Fibroblast of the conjunctiva (primary cell): ENCODE measurements at places on chromosomes 16 and 17.

DNA sequence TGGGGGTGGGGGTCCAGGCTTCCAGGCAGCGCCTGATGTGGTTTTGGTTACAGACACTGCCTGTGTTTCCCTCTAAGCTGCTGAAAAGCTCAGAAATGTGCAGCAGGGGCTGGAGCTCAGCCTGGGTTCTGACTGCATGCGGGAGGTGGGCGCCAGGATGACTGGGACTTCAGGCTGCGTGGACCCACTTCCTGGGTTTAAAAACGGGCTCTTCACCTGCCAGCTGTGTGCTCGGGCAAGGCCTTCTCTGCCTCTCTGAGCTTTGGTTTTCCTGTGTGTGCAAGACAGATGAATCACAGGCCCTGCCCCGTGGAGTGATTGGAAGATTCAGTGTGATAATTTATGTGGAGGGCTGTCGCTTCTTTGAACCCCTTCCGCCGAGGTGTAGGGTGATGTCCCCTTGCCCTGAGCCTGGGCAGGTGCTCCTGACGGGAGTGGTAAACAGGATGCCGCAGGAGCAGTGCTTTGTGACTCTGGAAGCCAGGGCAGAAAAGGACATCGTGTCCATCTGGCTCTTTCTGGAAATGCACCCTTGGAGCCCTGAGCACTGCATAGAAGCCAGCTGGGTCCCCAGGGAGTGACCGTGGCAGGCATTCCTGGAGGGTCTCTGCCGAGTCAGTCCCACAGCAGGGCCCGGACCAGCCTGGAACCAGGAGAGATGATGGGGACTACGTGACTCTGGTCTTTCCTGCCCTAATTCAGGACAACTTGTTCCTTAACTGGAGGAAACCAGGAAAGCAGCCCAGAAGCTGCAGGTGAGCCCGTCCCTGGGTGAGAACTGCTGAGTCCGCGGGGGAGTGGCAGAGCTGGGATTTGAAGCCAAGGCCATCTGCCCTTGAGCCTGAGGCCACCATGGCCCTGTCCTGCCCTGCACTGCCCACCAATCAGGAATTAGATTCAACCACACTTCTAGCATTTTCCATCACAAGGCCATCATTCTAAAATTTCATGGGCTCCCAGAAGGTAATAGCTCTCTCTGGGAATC lies 28.5 kb upstream of the SLC7A5 start:
- no peak for DNase-seq

DNA sequence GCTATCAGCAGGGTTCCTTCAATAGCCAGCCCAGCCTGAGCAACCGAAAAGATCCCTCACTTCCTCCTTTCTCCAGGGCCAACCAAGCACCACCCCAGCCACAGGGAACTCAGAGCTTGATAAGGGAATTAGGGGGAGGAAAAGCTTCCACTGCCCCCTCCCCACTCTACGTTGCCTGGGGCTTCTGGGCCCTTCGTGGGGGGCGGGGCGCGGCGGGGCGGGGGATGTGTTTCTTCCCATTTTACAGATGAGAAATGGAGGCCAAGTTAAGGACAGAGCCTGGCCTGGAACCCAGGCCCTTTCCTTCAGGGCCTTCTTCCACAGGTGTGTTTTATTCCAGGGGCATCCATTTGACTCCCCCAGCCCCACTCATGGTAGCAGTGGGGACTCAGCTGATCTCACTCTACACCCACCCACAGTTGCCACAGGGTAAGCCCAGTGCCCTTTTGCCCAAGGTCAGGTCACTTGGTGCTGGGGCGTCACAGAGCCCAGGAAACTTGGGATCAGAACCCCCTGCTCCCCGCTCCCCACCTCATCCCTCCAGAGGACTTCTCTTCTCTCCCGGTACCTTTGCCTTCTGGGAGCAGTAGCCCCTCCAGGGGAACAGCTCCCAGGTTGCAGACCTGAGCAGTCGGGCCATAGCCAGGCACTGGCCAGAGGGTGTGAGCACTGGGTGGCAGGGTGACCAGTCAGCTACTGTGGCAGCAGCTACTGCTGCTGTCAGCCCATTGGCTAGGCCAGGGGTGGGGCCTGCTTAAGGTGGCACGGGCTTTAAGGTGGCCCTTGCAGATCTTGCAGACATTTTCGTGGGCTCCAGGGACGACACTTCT lies at the start of gene LDHD:
Gene LDHD, minus strand, starts transcription at position 700 of the 830 bp plus-strand sequence. Its CDS starts 60 bp downstream, at position 640.
- peak; percentile 32 for DNase-seq

- no peak for DNase-seq
Observed at GRCh38 chr17:9266031-9266680, 244.8 kb downstream of the NTN1 start.

GRCh38 chr16:49564496-49565229 lies 191.1 kb downstream of the C16orf78 start:
- no peak for DNase-seq

GRCh38 chr16:8295513-8296237 lies 294.6 kb downstream of the TMEM114 start:
- no peak for DNase-seq

DNA sequence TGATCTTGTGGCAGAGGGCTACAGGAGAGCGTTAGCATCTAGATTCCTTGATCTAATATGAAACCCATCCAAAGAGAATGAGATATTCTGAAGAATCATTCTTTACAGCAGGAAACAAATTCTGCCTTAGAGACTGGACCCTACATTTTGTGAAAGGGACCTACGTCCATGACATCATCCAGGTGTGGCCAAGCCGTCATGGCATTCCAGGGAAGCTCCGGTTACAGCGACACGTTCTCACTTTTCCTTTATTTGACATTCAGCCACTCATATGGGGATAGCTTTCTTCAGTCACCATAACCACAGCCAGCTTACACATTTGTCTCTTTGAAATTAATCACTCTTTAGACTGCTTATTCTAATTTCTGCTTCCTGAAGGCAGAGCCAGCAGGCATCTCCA lies 408.1 kb downstream of the XYLT1 start:
- DNase-seq = no peak

DNA sequence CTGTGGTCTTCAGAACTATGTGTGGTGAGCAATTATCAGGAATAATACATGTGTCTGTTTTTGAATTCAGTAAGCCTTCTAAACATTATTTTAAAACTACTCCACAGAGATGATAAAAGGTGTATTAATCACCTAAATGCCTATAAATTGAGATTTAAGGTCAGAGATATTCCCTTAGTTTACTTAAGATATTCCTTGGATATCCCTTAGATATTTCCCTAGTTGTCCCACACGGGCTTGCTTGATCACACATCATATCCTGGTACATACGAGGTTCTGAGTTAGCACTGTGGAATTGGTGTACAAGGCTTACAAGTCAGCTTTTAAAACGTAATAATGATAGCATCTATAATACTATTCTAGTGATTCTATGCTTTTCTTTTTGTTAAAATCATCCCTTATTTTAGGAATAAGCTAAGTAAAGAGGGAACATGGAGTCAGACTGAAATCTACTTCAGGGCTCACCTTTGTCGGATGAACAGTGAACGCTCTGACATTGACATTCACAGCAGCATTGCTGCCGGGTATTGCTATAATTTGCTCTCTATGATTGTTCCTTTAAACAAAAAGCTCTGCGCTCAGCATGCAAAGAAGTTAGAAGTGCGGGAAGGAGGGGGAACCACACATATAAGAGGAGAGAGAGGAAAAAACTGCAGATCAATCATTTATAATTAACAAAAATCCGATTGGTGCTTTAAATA lies 136.5 kb downstream of the SKAP1 start:
- no peak for DNase-seq

DNA sequence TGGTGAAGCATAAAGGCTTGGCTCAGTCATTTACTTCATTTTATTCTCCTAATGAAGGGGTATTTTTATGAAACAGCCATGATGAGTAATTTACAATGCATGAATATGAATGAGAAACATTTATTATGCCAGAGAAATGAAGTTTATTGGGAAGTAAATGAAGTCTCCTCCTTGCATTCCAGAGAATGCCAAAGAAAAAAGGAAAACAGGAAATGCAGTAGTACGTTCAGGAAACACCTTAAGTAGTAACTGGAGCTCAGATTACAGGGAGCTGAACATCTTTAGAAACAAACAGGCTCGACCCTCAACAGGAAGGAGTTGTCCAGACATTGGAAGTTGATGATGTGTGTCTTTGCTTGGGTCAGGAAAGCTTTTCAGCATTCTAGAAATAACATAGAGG lies 4.6 kb downstream of the KRT34 start:
- no peak for DNase-seq
